Anterior cingulate cortex (tissue), 58 donors: ENCODE measurements at places on chromosomes 4 and X.

- DNase-seq, result no peak
These were observed 2.8 kb downstream of the GAB1 start for GRCh38 chr4:143339497-143339896.

GRCh38 chrX:22406201-22406737 is 133.6 kb downstream of the CBLL2 start:
- DNase-seq, result no peak

DNA sequence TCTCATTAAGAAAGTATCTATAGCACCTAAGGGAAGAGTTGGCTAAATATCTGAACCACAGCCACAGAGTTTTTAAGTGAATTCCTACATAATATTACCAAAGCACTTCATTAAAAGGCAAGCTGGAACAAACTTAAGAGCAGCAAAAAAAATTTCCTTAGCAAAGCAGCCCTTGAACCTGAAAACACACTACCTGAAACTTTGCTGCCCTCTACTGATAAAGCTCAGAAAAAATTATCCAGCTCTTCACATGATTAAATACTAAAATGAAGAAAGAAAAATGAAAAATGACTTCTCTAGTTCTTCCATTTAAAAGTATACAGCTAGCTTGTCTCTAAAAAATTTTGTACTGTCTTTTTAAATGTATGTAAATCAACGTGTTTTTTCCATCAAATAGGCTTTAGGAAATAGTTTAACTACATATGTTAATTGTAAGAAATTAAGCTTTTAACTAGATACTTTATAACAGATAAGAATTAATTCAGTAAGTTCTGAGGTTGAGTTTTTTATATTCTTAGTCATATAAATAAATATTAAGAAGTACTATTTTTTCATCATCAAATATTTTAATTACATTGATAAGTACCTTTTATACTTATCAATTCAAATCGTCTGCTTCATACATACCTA is 156.1 kb downstream of the STPG2 start:
- no peak for DNase-seq

DNA sequence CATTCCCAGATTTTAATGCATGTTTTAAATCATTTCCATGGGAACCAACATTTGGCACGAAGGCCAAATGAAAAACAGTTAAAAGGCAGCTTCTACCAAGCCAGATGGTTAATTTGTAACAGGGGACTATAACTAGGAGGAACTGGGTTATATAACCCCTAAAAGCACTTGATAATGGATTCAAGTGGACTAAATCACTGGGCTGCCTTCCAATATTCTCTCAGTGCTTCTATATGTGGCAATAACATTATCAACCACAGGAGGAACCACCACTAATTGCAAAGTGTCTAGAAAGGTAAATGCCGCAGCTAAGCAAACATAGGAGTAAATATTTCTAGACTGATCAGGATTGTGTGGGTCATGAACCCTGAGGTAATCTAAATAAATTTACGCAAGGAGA is 391.5 kb downstream of the UBE2NL start:
- DNase-seq, result no peak

- no peak for DNase-seq
These were observed 247.9 kb downstream of the ARHGAP24 start for GRCh38 chr4:85722807-85723206.

GRCh38 chrX:46814966-46815365 is 21.9 kb upstream of the RP2 start:
- DNase-seq, result no peak

DNA sequence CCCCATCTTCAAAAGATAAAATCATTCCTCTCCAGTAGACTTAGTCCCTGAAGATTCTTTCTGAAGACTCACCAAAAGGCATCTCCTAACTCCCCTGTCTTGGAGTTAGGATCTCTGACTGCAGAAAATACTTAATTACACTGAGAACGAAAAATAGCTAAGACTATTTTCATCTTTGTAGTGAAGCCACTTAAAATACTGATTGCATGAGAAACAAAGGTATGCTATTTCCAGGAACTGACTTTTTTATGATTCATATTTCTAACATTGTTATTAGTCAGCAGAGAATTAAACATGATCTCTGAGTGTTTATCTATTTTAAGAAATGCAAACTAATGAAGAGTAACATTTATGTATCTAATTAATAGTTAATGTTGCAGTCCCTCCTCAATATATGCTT is 71.8 kb upstream of the NR3C2 start:
- DNase-seq, result no peak

DNA sequence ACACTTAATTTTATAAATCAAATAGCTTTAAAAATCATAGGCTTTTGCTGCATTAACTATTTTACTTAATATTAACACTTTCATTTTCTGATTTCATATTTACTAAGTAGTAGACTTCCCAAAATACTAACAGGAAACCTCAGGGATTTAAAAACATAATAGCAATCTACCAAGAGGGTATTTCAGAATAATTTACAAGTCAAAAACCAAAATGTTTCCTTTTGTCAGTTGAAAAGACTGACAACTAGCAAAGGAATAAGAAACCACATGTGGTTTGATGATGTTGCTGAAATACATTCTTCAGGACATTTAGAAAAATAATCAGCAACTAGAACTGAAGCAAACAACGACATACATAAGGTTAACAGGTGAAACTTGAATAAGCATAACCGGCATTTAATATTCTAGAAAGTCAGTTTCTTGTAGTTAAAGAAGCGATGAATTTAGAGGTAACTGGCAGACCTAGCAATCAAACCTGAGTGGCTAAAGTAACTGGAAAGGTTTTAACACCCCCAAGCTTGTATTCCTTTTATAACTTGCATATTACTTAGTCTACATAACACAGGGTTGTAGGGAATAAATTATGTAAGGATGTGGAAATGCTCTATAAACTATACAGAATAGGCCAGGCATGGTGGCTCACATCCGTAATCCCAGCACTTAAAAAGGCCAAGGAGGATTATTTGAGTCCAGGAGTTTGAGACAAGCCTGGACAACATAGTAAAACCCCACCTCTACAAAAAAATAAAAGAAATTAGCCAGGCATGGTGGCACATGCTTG is 40.0 kb downstream of the DHX15 start:
- DNase-seq, result no peak

- no peak for DNase-seq
These were observed 10.8 kb upstream of the CITED1 start for GRCh38 chrX:72316408-72317110.

- DNase-seq, result no peak
These were observed 83.8 kb downstream of the STOX2 start for GRCh38 chr4:183988874-183989273.

DNA sequence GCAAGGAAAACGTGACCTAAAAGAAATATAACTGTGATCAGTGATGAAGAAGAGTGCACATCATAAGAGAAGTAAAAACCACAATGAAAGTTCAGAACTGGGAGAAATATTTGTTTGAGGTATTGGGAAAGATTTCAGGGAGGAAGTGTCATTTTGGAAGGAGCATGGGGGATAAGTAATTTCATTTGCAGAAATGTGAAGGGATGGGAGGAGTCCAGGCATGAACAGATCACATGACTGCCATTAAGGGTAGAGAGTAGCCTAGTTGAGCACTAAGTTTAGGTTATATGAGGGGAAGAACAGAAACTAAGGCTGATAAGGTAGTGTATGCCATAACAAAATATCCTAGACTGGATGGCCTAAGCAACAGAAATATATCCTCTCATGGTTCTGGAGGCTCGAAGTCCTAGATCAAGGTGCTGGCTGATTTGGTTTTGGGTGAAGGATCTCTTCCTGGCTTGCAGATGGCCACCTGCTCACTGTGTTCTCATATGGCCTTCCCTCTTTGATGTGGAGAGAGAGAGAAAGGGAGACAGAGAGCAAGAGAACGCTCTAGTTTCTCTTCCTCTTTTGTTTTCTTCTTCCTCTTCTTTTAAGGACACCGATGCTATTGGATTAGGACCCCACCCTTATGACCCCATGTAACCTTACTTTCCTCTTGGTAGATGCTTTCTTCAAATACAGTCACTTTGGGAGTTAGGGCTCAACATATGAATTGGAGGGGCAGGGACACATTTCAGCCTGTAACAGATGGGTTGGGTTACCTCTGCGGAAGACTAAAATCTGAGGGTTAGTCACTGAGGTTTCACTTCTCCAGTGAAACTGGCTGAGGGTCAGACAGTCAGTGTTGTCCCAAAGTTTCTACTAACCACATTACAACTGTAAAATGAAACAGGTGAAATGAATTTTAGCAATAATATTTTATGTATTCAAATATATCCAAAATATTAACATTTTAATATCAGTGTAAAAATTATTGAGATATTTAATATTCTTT is 77.9 kb downstream of the EGF start:
- DNase-seq, result no peak

- DNase-seq, result no peak
These were observed 10.5 kb upstream of the MGST2 start for GRCh38 chr4:139655116-139655515.

GRCh38 chr4:23938796-23939195 is 48.9 kb upstream of the PPARGC1A start:
- no peak for DNase-seq

- no peak for DNase-seq
These were observed 90.9 kb downstream of the COMMD8 start for GRCh38 chr4:47372561-47372960.

DNA sequence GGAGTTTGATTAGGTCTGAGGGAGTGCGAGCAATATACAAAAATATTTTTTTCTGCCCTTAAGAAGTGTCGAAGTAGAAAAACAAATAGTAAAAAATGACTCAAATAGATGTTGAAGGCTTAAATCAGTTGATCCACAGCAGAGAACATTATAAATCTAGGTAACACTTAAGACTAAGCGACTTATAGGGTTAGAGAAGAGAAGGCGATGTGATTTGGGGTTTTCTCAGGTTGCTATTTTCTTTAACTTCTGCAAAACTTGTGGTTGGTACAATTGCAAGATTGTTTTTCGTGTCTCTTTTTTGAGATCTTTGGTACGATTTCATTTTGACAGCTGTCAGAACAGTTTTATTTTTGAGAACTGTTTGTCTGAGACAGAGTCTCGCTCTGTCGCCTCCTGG is 1479.5 kb downstream of the PCDH7 start:
- DNase-seq, result no peak

GRCh38 chrX:30673127-30673796 is 20.0 kb downstream of the GK start:
- DNase-seq, result no peak

DNA sequence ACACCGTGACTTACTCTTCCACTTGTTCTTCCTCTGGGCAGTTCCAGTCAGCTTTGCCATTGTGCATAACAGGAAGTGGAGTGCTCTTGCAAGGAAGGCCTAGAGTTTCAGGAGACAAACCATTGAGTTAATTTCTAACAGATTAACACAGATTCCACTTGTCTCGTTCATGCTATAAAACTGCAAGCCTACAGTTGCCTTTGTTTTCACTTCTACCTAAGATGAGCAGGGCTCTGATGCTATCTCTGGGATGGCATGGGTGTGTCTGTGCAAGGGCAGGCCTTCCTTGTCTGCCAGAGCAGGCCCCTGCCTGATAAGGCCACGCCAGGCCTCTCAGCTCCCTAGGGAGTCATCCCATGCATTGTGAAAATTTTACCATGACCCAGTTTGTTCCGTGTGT is 67.7 kb upstream of the PGRMC2 start:
- DNase-seq, result no peak

- no peak for DNase-seq
These were observed 100.9 kb downstream of the SLC34A2 start for GRCh38 chr4:25756503-25756902.

GRCh38 chrX:81414630-81415029 is 212.7 kb downstream of the SH3BGRL start:
- DNase-seq, result no peak

DNA sequence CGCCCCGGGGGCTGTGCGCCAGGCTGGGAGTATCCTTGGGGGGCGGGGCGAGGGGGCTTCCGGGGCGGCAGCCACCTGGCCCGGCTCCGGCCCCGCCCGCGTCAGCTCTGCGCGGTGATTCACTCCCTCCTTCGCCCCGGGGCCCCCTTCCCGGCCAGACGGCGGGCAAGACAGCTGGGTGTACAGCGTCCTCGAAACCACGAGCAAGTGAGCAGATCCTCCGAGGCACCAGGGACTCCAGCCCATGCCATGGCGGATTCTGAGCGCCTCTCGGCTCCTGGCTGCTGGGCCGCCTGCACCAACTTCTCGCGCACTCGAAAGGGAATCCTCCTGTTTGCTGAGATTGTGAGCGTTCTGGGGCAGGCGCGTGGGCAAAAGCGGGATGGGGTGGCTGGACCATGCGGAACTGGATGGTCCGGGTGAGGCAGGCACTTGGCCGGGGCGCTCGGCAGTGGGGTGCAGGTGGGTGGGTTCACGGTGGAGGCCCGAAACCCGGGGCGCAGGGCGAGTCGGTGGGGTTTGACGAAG is at the start of gene PLP2:
TSS of gene PLP2 (plus strand) at position 147 of the 528 bp plus-strand sequence. CDS start at position 250, 103 bp downstream.
- DNase-seq, result no peak

DNA sequence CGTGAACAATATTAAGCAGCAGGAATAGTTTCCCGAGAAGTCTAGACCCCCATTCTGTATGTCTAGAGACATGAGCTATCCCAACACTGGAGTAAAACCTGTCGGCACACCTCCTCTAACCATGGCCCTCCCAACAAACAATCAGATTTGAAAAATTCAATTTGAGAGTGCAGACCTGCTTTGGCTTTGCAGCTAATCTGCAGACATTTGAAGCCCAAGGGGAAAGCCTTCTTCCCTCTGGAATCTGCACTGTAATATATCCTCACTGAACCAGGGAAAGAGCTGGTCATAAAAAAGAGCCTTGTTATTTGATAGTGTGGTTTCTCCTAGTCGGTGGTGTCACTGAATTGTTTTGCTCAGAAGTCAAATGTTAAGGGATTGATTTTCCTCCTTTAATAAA is 44.6 kb upstream of the KLHL34 start:
- no peak for DNase-seq

DNA sequence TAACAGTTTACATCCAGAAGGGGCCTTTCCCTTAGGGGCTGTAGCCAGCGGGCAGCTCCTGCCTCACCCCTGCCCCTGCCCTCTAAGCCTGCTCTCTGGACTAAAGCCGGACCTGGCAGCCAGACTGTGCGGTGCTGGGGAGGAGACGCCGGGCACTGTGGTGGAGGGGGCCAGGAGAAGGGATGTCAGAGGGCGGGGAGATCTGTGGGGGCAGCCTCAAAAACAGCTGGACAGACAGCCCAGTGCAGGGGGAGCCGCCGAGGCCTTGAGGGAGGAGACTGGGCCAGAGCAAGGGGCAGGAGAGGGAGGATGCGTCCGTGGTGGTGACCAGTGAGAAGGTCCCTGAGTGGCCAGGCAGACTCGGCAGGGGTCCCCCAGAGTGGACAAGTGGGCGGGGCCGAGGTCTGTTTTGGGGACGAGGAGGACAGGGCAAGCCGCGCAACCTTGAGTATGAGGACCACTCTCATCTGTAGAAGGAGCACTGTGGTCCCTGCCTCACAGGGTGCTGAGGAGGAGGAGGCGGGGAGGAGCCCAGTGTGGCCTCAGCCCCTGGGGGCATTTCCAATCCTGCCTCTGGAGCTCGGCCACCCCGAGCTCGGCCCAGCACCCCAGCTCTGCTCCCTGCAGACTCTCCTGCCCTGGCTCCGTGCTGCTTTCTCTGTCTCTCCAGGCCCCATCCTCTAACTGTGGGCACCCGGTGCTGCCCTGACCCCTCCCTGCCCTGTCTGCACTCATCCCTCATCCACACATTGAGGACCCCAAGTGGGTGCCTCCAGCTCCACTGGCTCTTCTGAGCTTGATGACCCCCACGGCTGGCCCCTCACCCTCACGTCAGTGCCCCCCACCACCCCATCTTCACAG is 59.2 kb upstream of the NKX1-1 start:
- DNase-seq, result no peak
